Inflammatory macrophage treated with lipopolysaccharide for 1 hour (primary cell): ENCODE measurements at places on chromosomes 5 and 9.

GRCh38 chr5:17802256-17802655 lies 168.0 kb downstream of the TAF11L14 start:
- no peak for DNase-seq

DNA sequence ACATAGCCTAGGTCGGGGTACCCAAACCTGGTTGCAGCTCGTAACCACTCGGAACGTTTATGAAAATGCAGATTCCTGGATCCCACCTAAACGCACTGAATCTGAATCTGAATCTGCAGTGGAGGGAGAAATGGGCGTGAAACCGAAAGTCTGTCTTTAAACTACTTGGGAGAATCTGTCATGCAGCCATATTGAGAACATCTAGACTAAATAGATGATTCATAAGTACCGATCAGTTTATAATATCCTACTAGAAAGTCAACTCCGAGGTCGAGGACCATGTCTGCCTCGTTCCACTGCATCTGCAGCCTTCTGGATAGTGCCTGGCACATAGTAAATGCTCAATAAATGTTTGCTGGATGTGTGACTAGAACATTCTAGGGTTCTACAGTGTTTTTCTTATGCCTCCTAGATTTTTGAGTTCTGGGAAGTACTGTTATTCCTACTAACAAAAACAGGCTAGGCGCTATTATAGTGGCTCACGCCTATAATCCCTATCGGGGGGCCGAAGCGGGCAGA lies 632 bp downstream of the COQ4 start:
- DNase-seq = no peak

- DNase-seq = no peak
Observed at GRCh38 chr5:111494355-111494999, 17.9 kb downstream of the STARD4 start.

DNA sequence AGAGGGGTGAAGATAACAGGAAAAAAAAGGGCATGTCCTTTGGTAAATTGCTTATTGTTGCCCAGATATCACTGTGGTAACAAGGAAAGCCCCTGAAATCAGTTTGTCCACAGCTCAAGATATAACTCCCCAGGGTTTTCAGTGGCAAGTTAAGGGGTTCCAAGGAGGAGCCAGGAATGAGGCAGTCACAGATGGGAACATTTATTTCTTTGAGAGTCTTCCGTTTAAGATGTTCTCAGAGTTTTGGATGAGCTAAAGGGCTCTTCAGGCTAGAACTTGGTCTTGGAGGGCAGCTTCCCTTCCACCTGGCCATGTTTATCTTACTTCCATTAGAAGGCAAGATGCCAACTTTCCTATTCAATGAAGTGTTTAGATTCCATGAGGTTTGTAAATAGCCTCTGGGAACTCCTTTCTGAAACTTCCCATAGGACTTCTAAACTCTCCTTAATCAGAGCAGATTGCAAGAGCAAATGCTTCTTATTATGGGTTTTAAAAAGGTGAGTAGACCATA lies 277.6 kb upstream of the TNC start:
- no peak for DNase-seq

GRCh38 chr5:39822020-39822419 lies 397.2 kb upstream of the DAB2 start:
- no peak for DNase-seq

DNA sequence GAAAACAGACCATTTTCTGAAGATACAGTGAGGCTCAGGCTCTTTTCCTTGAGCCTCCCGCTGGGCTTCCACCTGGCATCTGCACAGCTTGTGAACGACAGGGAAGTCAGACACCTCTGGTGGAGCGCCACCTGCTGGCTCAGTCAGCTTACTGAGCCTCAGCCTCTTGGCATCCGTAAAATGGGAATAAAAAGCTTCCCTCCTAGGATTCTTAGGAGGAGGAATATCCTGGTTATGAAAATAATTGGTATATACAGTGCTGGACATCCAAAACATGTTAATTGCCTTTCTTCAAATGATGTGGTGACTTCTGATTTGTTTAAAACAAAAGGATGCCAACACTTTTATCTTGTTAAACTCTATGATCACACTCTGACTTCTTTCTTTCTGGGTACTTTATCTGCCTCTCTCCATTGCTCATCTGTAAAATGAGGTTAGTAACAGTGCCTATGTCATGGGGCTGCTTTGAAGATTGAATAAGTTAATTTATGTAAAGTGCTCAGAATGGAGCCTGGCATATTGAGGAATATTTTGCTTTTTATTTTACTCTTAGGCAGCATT lies 67.5 kb downstream of the MAMDC2 start:
- DNase-seq = peak; percentile 77

DNA sequence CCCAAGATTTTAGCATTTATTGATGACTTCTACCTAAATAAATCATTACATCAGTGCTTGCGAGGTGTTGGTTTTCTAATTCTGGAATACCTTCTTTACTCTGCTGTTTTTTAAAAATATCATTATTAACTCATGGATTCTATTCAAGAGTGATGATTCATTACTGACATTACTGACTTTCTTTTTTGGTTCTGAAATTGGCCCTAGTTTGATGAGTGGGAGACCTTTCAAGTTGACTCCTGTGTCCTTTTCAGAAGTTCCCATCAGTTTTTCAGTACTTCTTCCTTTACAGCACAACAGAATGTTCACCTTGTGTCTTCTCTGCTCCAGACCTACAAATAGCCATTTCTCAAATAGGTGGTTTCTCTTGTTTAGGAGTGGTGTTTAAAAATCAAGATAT lies 114.1 kb downstream of the PCSK5 start:
- DNase-seq = no peak

GRCh38 chr9:19495186-19496028 lies 86.6 kb downstream of the ACER2 start:
- no peak for DNase-seq

DNA sequence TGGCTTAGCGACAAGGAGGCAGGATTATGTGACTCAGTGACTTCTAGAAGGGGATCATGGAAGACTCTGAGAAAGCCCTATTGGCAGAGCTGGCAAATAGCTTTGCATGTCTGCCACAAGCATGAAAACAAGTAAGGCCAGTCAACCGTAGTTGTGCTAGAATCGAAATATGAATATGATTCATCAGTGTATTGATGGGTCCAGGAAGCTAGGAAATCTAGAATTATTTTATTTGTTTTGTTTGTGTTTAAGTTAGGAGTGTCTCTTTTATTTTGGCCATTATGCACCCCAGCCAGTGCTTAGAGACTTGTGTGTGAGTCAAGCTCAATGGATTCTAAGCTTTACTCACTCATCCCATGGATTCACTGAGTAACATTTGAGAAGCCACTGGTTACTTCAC lies 3.8 kb upstream of the ITGA2 start:
- no peak for DNase-seq

DNA sequence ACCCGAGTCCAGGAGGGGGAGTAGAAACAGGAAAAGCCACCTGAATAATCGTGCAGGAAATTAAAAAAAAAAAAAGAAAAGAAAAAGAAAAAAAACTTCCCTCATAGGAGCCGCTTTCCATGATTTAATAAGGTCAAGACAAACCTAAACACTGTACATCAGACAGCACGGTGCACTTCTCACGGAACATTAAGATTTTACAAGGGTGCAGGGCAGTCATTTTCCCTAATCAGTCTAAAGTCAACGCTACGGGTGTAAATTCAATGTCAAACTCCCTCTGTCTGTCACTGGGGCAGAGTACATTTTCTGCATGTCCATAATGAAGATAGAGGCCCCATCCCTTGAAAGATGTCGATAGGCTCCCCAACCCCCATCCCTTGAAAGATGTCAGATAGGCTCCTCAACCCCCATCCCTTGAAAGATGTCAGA lies 139.7 kb downstream of the TSSK1B start:
- no peak for DNase-seq

DNA sequence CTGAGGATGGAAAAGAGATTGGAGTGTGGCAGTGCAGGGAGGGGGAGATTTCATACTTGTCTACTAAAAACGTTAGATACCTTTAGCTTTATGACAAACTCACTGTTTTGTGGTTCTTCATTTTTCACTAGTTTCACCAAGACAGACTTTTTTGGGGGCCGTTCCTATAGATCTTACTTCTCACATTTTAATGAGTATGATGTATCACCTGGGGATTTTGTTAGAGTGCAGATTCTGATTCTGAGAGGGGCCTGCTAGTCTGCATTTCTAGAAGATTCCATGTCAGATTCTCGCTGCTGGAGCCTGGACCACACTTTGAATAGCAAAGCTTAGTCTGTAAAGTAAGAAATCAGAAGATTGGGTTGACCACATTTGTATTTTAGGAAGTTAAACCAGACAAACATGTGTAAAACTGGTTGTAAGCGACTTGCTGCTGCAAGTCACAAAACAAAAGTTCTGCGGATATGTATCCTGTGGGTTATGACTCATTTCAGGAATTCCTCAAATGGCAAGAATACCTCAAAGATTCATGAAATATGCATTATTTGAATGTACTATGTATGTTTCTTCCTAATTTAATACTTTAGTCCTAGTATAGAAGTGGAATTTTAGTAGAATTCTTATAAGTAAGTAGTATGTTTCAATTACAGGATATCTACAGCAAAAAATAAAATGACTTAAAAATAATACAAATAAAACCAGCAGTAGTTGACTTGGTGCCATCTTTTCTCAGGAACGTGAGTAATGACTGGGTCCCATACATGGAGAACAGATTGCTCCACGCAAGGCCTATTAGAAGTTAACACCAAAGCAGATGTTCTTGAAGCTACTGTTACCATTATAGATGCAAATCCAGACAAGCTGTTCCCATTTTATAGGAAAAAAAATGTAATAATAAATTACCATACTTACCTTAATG lies 27.8 kb downstream of the NFIL3 start:
- DNase-seq = peak; percentile 77

- peak; percentile 46 for DNase-seq
Observed at GRCh38 chr5:123647066-123647465, 135.1 kb downstream of the CSNK1G3 start.

GRCh38 chr5:108884736-108885135 lies 137.0 kb downstream of the FER start:
- DNase-seq = no peak

- DNase-seq = no peak
Observed at GRCh38 chr5:41071975-41072374, 833 bp upstream of the MROH2B start.

DNA sequence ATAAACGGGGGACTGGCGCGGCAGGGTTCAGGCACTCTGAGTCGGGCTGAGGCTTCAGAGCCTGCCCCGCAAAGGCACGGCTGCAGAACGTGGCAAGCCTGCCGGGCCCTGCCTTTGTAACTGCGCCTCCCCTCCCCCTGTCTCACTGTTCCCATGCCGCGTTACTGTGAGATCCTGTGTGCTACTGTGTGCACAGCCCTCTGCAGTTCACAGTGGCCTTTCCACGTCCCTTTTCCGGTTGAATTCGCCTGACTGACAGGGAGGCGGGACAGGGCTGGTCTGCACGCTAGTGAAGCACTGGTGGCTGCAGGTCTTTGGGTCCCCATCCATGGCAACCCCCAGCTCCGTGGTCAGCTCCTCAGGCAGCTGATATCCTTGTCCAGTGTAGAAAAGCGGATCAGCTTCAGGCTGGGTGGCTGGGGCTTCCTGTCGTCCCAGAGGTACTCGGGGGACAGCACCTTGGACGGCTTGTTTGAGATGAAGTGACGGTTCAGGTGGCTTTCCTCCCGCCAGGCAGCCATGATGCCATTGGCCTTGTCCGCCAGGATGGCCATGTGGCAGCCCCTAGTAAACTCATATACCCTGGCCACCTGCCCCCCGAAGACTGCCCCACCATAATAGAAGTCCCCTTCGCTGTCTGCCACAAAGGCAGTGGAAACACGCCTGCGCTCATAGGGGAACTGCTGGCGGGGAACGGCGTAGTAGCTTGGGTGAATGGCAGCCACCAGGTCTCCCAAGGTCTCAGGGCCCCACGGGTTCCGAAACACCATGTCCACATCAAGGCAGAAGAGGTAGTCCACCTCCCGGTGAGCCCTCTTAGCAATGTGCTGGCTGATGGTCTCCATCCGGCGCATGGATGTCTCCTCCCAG lies 10.3 kb downstream of the GBGT1 start:
- DNase-seq = no peak

DNA sequence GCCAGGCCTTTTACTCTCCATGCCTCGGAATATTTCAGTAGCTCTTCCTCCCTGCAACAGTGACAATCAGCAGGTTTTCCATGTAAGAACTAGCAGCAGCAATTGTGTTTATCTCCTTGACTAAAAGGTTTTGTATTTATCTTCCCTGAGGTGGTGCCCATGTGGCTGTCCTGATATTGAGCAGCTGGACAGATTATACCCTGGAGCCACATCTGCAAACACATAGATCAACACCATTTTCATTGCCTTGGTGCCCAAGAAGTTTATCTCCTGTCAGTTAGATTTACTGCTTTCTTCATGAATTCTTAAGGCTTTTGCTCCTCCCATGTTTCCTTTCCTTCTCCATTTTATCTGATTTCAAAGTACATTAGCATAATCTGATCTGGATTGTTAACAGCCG lies 378.4 kb downstream of the SPATA31D1 start:
- DNase-seq = no peak

- DNase-seq = no peak
Observed at GRCh38 chr9:36217256-36217968, 26.7 kb downstream of the CLTA start.

- no peak for DNase-seq
Observed at GRCh38 chr9:124258607-124259157, 933 bp downstream of the NEK6 start.

DNA sequence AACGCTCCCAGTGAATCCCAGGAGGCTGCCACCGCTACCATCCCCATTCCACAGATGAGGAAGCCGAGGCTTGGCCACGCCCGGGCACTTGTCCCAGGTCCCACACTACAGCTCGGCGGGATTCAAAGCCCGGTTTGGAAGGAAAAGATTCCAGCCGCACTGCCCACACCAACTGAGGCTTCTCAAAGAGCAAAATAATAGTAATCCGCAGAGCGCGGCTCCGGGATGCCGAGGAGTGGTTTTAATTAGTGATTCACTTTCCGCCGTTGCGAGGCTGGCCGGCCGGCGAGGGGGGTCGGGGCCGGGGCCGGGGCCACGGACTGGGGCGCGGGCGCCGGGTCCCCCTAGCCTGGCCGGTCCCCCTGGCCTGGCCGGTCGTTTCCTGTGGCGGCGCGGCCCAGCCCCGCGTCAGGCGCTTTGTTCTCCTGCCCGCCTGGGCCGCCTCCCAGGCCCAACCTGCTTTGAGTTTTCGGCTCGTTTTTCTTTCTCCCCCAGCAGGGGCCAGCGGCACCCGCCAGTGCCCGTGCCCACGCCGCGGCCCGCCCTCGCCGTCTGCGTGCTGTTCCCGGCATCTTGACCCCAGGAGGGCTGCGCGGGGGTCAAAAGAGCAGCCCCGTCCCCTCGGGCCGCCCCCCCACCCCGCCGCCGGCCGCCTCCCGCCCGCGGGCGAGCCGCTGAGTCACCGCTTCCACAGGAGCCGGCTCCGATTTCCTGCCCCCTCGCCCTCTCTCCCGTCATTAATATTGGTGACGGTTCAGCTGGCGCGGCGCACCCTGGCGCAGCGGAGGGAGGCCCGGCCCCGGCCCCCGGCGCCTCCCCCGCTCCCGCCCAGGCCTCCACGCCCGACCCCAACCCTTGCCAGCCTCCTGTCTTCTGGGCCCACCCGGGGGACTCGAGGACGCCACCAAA lies 31.2 kb downstream of the FGF18 start:
- peak; percentile 10 for DNase-seq

GRCh38 chr5:65395526-65396155 lies 86.1 kb downstream of the ADAMTS6 start:
- DNase-seq = no peak
